ENCODE measurements at places on chromosomes 16 and 17. TPM values are rescaled to one million over a fixed set of nuclear protein-coding genes. Genes with fewer than 3 reads are reported as not detected.

ZDHHC1 gene
- 16.5 TPM for total RNA-seq

MPV17L gene
- 37.6 TPM for total RNA-seq

DNAJA2 gene
- 63.7 TPM for total RNA-seq

CRHR1 gene
- not detected for total RNA-seq

All from progenitor cell of endocrine pancreas (in vitro differentiated cells).